Right lung (tissue), 10 donors: ENCODE measurements at places on chromosomes 4 and X. TPM values are rescaled to one million over a fixed set of nuclear protein-coding genes. Genes with fewer than 3 reads are reported as not detected.

DNA sequence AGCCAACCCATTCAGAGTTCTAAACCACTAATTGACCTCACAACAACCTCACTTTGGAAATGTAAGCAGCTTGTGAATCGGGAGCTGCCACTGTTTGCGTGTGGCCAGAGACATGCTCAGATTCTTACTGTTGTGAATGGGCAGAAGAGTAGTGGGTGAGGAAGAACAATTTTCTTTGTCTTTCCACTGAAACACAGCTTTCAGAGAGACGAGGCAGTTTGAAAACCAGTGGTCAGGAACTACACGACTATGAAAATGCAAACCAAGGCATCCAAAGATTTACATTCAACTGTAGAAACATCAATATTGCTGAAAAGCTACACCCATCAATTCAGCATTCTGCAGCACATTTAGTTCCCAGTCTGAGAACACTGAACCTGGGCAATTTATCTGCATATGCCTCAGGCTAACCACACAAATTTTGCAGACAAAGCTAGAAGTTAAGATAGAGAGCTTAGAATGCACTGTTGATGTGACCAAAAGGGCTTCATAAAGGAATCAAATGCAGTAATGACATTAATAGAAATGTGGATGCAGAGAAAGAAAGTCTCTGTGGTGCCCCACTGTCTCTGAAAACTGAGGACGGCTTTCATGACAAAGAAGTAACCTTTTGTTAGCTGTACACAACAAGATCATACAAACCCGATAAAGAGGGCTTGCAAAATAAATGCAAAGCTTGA lies 134.3 kb downstream of the APBB2 start:
- DNase-seq: no peak

DNA sequence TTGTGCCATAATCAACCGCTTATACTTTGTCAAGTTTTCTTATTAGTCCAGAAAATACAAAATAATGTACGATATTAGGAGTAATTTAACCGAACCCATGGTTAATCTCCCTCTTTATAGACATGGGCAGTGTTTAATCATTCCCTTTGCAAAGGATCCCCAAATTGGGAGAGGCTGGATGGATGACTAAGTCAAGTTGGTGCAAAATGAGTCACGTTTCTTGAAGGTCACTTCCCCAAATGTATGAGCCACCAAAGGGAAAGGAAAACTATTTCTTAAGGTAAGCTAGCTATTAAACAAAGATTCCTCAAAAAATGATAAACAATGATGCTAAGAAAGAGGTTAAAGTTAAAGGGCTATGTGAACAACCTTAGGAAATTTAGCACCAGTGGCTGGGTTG lies 17.5 kb downstream of the MAML3 start:
- DNase-seq: no peak

ATXN3L gene
- not detected for polyA plus RNA-seq

GRCh38 chrX:20680998-20681397 lies 414.3 kb upstream of the RPS6KA3 start:
- no peak for DNase-seq

NMU gene
- 4.1 TPM for polyA plus RNA-seq

DNA sequence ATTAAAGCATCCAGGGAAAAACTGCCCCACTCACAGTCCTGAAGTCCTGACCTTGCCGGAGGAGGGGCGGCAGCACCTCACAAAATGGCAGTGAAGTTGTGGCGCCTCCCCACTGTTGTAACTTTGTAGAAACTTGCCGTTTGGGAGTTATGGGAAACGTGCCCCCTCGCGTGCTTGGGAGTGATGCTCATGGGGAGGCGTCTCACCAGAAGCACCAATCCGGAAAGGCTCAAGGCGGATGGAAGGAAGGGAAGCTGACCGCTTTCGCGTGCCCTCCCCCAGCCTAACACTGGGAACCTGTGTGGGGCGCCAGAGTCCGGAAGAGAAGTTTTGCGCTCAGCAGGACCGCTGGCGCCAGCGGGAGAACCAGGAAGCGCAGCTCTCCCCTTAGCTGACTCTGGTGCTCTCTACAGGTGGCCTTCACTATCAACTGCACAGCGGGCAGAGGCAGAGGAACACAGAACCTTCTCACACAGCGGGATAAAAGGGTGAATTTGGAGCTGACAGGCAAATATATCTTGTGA lies at the start of the genes CT45A10 and SAGE1:
Gene CT45A10 (minus strand): TSS at position 151 of the 524 bp plus-strand sequence. CDS start 8,100 bp downstream, outside the sequence.
Gene SAGE1 (plus strand): TSS at position 423 of the 524 bp plus-strand sequence. CDS start 2,527 bp downstream, outside the sequence.
- DNase-seq: no peak

FAT1 gene
- polyA plus RNA-seq: 185 TPM

DNA sequence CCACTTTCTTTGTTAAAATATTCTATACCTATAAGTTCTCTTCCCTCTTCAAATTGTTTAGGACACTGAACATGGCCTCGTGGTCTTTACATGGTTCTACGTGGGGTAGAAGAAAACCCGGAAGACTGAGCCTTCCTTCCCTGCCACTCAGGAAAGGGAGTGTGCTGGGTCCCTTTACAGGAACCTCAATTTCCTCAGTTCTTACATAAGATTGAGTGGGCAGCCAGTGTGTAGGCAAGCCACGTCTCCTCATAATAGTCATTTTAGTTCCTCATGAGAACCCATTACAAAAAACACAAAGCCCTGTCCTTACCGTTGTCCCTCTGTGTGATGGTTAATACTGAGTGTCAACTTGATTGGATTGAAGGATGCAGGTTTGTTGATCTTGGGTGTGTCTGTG lies 28.7 kb upstream of the SMIM10L2A start:
- DNase-seq: no peak

DNA sequence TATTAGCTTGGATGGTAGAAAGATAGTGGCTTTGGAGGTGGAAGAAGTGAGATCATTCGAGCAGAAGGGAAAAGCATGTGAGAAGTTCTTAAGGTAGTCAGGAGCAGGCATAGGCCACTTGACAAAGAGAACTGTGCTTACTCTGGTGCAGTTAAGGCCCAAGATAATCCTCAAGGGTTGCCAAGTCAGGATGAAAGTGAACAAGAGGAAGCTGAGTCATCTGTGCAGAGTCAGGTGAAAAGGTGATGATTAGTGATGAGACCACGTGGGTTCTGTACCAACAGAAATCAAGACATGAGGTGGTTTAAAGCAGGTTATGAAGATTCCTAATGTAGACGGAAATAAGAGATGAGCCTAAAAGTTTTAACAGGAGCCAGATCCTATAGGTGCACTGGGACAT lies 369.8 kb downstream of the DTHD1 start:
- DNase-seq: no peak

- DNase-seq: no peak
Measured at GRCh38 chr4:125519371-125520146, 204.8 kb downstream of the FAT4 start.

- no peak for DNase-seq
Measured at GRCh38 chr4:51872283-51872997, 29.5 kb downstream of the DCUN1D4 start.

DNA sequence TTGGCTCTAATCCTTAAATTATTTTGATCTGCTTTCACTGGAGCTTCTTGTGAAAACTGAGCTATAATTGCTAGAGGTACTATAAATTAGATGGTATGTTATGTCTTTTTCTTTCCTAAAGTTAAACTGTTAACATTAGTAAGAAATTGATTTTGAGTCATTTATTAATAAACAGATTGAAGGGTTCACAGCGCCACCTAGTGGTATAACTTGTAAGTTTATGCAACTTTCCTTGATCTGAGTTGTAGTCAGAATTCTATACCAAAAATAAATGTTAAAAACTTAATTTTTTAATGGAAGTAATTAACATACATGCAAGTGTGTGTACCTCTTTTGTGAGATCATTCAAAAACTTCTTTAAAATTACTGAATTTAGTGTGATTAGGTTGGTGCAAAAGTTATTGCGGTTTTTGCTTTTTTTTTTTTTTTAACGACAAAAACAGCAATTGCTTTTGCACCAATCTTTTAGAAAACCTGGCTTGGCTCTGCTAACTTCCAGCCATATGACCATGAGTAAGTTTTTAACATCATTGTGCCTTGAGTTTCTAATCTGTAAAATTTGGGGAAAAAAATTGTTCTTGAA lies 151.5 kb downstream of the CENPC start:
- no peak for DNase-seq

DNA sequence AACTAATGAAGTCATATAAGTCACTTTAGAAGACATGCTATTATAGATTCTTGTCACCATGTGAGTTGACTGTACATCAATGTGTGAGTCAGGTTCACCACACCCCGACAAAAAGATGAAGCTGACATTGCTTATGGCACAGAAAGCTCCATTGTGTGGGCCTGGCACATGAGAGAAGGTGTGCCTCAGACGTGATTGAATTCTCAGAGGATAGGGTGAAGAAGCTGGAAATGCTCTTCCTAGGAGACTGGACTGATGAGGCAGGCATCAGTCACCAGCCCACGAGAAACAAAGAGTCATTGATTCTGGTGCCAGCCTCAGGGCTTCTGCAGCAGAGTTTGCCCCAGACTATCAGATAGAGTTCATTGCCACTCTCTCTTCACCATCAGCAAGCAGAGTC lies 35.9 kb upstream of the LRAT start:
- no peak for DNase-seq

DNA sequence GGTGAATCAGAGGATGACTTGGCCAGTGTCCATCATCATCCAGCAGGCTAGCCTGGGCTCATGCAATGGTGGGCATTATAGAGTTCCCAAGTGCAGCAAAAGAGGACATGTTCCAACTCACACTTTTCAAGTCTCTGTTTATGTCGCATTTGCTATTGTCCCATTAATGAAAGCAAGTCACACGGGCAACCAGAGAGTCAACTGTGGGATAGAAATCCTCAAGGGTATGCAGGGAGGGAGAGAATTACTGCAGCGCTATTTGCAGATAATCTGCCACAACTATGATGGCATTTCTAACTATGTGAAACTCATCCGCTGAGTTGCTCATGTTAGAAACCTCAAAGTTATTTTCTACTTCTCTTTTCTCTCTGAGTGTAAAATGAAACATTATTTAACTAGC lies 78.5 kb upstream of the TAB3 start:
- DNase-seq: no peak

MXRA5 gene
- polyA plus RNA-seq: 2.1 TPM

DNA sequence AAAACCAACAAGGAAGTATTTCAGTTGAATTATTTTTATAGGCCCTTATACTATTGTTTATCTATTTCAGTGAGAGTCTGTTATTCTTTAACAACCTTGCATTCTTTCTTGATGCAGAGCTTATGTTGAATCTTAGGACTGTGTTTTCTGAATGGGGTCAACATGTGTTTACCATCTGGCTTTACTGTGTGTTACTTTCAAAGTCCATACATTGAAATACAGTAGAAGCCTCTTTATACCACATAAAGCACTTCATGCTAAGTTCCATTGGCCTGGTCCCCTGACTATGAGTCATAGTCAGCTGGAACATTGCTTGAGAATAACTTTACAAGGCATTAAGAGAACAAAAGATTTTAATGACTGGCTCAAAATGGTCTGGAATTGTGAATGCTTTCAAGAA lies 152.6 kb downstream of the GASK1B start:
- DNase-seq: no peak

- DNase-seq: no peak
Measured at GRCh38 chr4:96355414-96355813, 515.5 kb downstream of the PDHA2 start.

GRCh38 chr4:109588176-109588575 lies 28.1 kb downstream of the MCUB start:
- no peak for DNase-seq

SPACA5 gene
- polyA plus RNA-seq: not detected

PARM1 gene
- polyA plus RNA-seq: 53.8 TPM

DNA sequence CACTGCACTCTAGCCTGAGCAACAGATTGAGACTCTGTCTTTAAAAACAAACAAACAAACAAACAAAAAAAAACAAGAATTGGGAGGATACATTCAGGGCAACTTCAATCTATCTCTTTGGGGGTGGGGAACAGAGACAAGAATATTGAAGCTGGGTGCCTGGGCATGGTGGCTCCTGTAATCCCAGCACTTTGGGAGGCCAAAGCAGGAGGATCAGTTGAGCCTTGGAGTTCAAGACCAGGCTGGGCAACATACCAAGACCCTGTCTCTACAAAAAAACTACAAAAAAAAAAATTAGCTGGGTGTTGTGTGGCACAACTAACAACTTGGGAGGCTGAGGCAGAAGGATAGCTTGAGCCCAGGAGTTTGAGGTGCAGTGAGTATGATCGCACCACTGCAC lies 1.2 kb downstream of the LETM1 start:
- DNase-seq: no peak

DNA sequence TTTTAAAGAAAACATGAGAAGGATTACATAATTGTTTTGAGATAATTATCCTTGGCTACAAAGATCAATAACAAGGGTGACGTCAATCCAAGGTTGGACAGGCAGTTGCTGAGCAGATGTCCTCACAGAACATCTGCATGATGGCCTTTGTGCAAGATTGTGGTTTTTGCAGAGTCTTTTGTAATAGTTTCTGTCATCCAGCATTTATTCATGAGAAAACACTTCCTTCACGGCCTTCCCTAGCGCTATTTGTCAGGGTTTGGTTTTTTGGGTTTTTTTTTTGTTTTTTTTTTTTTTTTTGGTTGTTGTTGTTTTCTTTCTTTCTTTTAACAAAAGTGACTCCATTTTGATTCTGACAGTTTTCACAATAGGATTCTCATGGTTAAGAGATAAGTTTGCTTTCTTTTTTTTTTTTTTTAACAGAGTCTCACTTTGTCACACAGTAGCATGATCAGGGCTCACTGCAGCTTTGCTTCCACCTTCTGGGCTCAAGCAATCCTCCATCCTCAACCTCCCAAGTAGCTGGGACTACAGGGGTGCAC lies 31.5 kb upstream of the ELF2 start:
- no peak for DNase-seq

GRCh38 chr4:156158747-156159146 lies 205.1 kb upstream of the CTSO start:
- no peak for DNase-seq

DNA sequence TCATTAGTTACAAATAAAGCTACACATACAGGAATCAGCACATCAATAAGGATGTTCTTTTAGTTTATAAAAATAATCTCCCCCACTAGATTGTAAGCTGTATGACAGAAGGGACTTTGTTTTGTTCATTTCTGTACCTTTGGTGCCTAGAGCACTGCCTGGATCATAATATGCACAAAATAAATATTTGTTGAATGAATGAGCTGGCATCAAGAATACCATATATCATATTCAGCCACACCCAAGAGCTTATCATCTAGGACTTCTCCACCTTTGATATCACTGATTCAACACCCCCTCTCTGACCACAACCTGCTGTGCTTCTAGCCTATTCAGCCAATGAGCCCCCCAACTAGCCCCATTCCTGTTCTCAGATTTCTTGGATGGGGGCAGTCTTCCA lies 10.6 kb downstream of the SYTL4 start:
- no peak for DNase-seq

GRCh38 chr4:96524311-96524875 lies 684.5 kb downstream of the PDHA2 start:
- DNase-seq: no peak
